ENCODE measurements at places on chromosomes 4 and X.

DNA sequence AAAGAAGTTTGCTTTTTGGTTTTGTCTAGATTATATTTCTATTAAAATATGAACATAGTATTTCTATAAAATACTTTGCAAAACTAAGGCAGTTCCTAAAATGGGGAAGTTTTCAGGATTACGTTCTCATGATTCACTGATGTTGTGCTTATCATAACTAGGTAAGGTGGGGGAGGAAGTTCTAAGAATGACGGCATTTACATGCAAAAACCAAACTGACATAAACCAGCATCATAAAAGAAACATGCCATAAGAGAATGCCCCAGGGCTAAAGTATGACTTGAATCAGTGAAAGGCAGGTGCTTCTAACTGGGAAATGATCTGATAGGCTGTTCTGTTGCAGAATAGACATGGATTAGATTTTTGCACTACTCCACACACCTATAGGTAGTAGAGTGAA, 204.7 kb upstream of the JADE1 start:
- DNase-seq = no peak

DNA sequence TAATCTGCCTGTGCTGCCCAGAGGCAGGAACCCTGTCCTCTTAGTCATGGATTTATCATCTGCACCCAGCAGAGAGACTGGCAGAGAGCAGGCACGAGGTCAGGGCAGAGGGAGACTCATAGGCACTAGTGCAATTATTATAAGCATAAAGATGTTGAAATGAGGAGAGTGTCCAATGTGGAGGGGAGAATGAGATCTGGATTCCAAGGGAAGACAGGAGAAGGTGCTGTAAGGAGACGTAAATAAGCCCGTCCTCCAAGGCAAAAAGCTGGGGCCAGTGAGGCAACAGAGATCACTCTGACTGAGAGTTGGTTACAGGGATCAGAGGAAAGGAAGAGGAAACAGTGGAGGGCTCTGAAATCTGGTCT, 406.2 kb downstream of the MAPK10 start:
- DNase-seq = peak; percentile 66

GRCh38 chr4:174317531-174317930, 33.8 kb downstream of the CEP44 start:
- peak; percentile 56 for DNase-seq

- DNase-seq = no peak
These were observed 642.8 kb upstream of the DIPK2B start for GRCh38 chrX:45843518-45843917.

GRCh38 chr4:1898681-1899080, 27.5 kb downstream of the NSD2 start:
- no peak for DNase-seq

GRCh38 chrX:44265559-44265958, 77.9 kb downstream of the EFHC2 start:
- DNase-seq = no peak

DNA sequence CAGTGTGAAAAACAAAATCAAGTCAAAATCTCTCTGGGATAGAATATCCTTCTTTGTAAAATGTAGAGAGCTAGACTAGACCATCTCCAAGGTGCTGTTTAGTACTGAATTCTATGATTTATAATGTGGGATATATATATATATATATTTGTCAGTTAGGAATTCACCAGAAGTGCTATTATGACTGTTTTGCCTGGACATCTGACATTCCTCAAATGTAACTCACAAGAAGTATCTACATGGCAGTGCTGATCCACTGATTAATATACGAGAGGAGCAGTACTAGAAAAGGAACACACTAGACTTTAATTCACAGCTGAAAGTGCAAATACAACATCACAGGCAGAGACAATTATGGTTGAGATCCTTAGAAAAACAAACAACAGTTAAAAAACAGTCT, 208.9 kb downstream of the GBA3 start:
- DNase-seq = no peak

DNA sequence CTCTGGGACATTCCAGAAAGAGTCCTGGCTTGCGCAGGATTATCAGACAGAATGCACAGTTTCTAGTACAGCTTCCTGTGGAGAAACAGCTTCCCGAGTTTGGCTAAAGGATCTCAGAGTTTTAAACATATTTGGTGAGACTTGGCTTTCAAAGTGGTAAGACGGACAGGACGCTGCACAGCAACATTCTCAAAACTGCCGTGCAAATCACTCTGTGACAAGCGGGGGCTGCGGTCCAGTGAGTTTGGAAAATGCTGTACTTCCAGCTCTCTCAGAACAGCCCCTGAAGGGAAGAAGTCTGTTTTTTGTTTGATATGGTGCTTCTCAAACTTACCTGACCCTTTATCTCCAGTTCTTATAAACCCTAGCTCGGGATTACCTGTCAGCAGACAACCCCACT, 18.1 kb downstream of the LGI2 start:
- DNase-seq = no peak

GRCh38 chr4:187283201-187283955, 559.7 kb upstream of the FAT1 start:
- no peak for DNase-seq

- DNase-seq = peak; percentile 12
These were observed 188.4 kb upstream of the VEGFC start for GRCh38 chr4:176981074-176981473.

DNA sequence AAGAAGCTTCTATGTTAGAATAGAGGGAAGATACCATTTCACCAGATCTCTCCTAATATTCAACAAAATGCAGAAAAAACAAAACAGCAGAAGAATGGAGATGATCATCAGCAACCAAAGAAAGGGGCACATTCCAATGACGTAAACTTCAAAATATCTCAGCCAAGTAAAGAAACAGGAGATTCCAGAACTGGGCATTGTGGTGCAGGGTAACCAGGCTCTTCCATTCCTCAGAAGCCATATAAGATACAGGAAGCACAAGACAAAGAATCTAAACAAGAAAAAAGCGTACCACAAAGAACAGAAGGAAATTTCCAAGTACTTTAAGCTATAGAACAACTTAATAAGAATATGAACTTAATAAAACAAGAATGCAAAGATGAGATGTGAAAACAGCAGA, 6.9 kb upstream of the ARMCX4 start:
- no peak for DNase-seq

DNA sequence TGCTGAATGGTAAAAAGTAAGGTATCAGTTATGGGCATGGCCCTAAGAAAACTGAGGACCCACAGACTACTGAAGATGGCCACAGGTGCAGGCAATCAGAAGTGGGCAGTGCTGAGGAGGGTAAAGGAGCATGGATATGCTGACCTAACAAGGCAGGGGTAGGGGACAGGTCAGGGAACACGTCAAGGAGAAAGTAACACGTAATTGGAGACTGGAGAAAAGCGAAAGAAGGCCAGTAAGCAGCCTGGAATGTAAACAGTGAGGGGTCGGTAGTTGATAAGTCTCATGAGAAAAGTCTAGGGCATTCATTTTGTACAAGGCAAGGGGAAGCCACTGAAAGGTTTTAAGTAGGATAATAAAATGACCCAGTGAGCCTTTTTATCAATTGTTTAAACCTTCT, 153.3 kb downstream of the PRDM5 start:
- peak; percentile 75 for DNase-seq

DNA sequence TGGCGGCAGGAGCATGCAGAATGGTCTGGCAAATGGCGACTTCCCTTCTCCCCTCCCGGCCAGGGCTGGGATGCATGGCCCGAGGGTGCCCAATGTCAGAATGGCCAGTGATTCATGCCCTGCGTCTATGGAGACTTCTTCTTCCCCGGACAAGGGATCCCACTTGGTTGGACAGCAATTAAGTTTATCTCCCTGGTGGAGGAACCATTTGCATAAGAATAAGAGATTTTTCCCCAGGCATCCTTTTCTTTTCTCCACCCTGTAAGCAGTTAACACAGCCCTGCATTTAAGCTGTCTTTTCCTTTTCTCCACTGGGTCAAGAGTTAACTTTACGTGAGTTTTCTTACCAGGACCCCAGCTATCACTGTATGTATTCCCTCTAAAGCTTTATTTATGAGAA, 856.6 kb downstream of the GLUD2 start:
- DNase-seq = no peak

DNA sequence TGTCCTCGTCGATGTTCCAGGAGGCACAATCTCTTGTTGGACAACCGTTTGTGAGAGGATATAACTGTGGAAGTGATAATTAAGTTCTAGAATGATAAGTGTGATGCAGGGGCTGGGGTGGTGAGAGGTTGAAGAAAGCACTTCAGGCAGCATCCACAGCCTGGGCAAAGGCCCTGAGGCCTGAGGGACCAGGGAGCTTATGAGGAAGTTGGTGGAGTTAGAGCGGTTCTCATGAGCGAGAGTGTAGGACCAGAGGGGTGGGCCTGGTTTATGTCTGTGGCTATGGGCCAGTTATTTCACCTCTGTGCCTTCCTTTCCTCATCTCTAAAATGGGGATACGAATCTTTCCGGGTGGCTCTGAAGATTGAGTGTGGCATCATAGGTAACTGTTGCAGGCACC, 2.7 kb downstream of the CCDC120 start:
- DNase-seq = no peak

DNA sequence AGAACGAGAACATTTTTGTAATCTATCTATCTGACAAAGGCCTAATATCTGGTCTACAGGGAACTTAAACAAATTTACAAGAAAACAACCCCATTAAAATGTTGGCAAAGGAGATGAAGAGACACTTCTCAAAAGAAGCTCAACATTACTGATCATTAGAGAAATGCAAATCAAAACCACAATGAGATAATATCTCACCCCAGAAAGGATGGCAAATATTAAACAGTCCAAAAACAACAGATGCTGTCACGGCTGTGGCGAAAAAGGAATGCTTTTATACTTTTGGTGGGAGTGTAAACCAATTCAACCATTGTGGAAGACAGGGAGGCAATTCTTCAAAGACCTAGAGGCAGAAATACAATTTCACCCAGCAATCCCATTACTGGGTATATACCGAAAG, 2284.8 kb downstream of the ARAP2 start:
- peak; percentile 20 for DNase-seq

DNA sequence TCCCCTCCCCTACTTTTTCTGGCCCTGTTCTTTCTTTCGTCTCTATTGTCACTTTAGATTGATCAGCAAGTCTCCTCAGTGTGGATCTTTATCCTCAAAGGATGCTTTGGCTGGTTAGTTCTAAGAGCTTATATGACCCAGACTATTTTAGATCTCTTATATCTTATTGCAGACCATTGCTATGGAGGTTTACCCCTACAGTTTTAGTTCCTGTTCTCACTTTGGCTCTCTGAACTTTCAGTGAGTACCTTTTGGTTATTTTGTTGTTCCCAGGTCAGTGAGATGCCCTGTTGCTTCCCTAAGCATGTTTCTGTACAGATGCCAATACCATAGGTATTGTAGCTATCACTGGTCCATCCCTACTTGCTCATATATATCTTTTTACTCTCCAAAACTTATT, 24.0 kb upstream of the MED14 start:
- no peak for DNase-seq

GRCh38 chr4:124727331-124727890, 14.9 kb upstream of the ANKRD50 start:
- no peak for DNase-seq

GRCh38 chrX:130770615-130771014, 132.4 kb downstream of the ENOX2 start:
- DNase-seq = peak; percentile 90

- DNase-seq = no peak
These were observed 12.7 kb downstream of the IL1RAPL1 start for GRCh38 chrX:28599957-28600356.

GRCh38 chrX:18354369-18355223, at the start of gene SCML2:
TSS of gene SCML2 (minus strand) at chrX:18354688. CDS start at chrX:18334071, 20,617 bp downstream.
- peak; percentile 17 for DNase-seq

- no peak for DNase-seq
These were observed 82.3 kb upstream of the EDNRA start for GRCh38 chr4:147398556-147398955.

DNA sequence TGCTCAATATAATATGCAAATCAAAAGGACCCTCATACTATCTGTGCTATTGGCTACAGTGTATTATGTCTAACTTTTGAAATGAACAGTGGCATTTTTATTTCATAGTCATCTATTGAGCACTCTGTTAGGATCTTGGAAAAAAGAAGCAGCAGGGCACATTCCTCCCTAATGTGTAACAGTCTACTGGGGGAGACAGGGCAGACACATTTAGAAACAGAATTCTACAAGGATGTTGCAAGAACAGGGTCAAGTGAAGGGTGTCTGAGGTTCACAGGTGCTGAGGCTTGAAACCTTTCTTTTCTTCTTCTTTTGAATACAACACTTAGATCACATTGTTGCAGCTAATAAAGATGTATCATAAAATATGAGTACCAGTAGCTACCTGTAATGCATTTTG, 129.7 kb upstream of the SLC4A4 start:
- peak; percentile 45 for DNase-seq

DNA sequence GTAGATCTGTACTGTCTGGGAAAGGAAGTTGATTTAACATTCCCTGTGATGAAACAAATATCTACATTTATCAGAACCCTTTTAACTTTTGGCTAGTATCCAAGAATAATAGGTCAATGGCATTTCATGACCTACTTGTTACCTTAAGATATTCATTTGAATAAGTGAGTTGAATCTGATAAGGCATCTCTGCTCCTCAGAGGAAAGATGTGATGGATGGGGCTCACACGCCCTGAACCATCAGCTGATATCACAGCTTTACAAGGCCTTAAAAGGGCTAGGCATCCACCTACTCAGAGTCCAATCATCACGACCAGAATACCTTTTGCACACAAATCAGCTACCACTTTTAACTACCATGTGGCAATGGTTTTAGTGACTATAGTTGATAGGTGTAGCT, 90.2 kb upstream of the PDLIM3 start:
- no peak for DNase-seq

DNA sequence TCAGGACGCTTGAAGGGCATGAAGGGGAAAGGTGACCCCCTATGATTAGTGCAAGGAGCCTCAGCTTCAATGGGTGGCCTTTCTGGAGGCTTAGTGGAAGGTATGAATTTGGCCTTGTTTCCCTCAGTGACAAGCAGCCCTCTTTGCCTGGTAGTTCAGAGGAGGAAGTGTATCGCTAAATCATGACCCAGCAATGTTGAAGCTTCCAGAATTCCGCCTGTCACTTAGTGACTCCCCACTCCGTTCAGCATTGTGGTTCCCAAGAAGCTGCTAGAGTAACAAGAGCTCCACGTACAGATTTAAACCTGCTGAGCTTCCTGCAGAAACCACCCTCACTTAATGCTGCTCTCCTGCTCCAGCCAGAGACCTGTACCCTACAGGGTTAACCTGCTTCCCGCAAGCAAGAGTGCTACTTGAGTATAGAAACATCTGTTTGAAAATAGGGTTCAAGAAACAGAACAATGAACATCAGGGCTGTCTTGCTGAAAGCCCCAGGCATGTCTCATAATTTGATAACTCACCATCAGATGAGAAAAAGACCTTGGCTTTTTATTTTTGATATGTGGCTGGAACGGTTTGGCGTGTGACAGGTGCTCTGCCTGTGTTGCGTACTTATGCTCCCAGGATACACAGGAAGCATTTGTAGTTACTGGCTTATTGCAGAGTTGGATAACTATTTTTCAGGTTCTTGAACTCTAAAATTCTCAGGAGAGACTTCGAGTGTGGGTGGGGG, 105.2 kb downstream of the UCHL1 start:
- no peak for DNase-seq

- DNase-seq = peak; percentile 54
These were observed 122.2 kb downstream of the SHROOM4 start for GRCh38 chrX:50691820-50692219.

GRCh38 chrX:106150701-106151100, 17.4 kb upstream of the PWWP3B start:
- no peak for DNase-seq

All from fibroblast of mammary gland (primary cell).